HS-5 (cell line): ENCODE measurements at places on chromosomes 2 and 18.

DNA sequence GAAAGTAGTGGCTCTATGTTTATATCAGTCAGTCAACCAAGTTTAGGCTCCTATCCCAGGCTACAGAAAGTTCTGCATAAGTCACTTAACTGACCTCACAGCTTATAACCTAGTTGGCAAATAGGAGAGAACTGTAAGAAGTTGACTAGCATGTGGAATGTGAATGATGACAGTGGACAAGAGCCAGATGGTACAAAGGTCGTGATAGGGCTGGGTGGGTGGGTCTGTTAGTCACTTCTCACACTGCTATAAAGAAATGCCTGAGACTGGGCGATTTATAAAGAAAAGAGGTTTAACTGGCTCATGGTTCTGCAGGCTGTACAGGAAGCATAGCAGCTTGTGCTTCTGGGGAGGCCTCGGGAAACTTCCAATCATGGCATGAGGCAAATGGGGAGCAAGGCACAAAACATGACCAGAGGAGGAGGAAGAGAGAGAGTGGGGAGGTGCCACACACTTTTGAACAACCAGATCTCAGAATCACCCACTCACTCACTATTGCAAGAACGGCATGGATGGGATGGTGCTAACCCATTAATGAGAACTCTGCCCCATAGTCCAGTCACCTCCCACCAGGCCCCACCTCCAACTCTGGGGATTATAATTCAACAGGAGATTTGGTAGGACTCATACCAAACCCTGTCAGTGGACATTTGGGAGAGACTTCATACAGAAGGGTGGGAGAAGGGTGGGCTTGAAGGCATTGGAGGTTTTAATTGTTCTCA lies 68.8 kb downstream of the LTBP1 start:
- peak; percentile 23 for DNase-seq

DNA sequence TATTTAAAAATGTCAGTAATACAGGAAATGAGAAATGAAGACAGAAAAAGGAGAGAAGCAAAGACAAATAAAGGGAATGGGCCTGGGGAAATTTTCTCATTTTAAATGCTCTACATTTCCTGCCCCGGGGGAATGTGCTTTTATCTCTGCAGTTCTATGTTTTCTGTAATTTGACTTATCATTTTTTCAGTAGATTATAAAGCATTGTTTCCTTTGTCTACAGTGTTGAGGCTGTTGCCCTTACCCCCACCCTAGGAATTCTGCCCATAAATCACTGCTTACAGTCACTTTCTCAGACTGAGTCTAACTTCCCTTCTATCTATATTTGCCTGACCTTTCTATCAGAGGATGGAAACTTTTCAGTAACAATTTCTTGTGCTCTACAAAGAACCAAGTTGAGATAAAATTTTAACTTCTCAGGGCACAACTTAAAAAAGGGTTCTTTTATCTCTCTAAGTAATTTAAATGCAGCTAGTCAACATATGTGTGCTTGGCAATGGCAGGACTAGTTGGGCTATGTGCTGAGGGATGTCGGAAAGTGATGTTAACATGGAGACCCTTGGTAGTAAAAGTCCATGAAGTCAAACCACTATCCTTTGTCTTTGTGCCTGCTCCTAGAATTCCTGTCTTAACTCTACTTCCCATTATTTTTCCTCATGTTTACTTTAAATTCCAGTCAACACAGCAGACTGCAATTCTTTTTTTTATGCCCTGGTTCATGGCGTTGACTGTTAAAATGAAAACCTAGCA lies 146.5 kb upstream of the MMADHC start:
- DNase-seq: no peak

- DNase-seq: no peak
Observed at GRCh38 chr2:16244966-16245320, 304.6 kb downstream of the MYCN start.

DNA sequence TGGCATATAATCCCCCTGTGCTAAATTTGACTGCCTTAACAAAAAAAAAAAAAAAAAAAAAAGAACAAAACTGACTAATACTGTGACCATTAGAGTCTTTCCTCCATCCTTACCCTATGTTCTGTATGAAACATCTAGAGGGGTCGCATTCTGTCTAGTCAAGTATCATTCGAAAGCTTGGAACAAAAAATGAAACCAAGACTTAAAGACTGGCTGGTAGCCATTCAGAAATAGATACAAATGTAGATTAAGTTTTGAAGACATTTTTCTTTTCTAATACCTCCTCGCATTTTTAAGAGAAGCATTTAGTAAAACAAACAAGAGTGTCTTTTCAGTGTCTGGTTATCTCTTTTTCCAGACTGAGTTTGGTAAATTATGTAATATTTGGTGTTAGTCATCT lies 66.7 kb downstream of the SPATS2L start:
- DNase-seq: no peak

DNA sequence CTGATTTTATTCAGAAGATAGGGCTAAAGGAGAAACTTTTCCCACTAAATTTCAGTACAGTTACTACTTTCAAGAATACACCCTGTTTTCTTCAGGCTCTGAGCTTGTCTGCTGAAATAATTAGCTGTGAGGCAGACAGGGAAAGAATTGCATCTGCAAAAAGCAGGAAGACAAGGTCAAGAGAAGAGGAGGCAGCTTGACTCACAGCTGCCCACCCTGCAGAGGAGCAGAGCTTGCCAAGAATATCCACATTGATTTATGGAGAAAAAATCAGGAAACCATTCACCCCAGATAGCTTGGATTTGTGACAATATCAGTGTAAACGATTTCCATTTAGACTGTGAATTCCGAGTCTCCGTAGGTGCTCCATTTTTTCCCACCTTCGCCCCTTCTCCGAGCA lies 49.0 kb downstream of the ACTR2 start:
- DNase-seq: no peak

- no peak for DNase-seq
Observed at GRCh38 chr18:55918444-55918843, 330.5 kb upstream of the TCF4 start.

- DNase-seq: no peak
Observed at GRCh38 chr2:102284611-102285010, 26.8 kb upstream of the IL1RL1 start.

- no peak for DNase-seq
Observed at GRCh38 chr2:10526281-10527000, 78.3 kb upstream of the ODC1 start.

DNA sequence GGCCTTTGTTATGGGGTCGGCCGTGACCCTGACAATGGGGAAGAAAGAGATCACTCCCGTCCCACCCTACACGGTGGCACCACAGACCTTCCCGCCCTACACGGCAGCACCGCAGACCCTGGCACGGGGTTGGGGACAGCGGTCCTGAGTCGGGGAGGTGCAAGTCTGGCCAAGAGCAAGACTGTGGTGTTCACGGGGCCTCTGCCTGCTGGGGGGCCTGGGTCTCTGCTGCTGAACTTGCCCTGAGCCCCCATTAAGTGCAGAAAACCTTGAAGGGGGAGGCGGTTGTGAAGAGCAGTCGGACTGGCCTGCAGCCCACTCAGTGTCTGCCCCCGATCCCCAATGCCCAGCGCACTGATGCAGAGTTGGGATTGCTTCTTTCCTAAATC lies 75.9 kb downstream of the SLC66A2 start:
- no peak for DNase-seq

DNA sequence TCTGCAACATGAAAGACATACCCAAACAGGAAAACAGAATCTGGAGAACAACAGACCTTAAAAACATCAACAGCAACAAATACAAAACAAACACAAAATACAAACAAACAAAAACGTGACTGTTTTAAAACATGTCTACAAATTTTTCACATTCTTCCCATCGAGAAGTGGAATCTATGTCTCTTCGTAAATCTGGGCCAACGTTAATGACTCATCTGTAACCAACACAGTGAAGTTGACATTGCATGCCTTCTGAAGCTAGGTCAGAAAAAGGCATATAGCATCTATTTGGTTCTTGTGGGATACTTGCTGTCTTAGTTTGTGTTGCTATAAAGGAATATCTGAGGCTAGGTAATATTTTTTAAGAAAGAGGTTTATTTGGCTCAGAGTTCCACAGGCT lies 269.0 kb upstream of the FBXO11 start:
- no peak for DNase-seq

DNA sequence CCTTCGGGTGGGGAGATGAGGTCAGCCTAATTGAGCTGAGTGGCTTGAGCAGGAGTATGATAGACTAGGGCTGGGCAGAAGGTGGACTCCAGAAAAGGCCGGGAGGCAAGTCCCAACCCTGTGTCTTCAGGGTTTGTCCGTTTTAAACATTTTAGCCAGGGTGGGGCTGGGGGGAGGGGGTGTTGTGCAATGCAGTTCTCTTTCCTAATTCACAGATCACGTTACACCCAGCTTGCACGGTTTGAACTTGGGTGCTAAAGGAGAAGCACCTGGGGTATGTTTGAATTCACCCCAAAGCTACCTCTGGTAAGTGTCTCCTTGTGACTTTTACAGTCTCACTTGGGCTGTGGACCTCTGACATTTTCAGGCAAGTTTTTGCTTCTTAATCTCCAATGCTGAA lies 233.3 kb downstream of the AGAP1 start:
- no peak for DNase-seq

GRCh38 chr2:19312949-19313348 lies 45.5 kb downstream of the OSR1 start:
- DNase-seq: peak; percentile 6

DNA sequence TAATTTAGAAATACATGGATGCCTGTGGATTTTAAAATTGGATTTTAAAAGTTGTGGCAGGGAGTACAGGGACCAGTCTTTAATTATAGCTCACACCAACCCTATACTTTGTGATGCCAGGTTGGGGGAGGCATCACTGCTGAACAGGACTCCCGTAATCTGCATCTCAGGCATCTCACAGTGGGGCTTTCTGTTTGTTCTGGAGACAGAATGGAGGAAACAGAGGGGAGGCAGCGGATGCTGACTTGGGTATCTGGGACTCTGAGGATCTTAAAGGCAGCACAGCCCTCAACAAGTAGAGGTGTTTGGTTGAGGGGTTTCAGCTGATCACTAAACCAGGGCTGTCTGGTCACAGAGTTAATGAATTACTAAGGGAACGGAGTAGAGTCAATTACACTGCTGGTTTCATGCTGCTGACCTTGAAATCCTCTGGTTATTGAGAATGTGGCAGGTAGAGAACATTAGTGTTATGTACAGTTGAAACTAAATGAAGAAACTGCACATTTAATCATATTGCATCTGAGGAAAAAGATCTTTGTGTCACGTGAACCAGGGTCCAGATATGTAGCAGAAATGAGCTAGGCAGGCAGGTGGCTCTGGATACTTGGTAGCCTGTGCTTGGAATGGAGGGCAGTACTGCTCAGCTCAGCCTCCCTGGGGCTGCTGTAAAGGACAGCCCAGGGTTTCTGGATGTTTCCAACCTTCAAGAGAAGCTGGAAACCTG lies 40.3 kb downstream of the FHOD3 start:
- DNase-seq: no peak

GRCh38 chr2:46462936-46463335 lies 16.4 kb upstream of the TMEM247 start:
- DNase-seq: no peak

DNA sequence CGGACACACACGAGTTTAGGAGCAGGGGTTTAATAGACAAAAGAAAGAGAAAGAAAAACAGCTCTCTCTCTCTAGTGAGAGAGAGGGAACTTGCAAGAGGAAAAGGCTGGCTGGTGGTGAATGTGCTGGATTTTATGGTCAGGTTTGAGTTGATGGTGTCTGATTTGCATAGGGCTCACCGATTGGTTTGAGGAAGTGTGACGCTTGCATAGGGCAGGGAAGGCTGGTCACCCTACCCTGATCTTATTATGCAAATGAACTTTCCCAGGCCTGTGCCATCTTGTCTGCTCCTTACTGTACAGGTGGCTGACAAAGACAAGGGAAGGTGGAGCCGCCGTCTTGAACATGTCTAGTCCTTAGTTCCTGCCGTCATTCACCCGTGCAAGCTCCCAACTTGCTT lies 408.9 kb downstream of the RIT2 start:
- DNase-seq: no peak

DNA sequence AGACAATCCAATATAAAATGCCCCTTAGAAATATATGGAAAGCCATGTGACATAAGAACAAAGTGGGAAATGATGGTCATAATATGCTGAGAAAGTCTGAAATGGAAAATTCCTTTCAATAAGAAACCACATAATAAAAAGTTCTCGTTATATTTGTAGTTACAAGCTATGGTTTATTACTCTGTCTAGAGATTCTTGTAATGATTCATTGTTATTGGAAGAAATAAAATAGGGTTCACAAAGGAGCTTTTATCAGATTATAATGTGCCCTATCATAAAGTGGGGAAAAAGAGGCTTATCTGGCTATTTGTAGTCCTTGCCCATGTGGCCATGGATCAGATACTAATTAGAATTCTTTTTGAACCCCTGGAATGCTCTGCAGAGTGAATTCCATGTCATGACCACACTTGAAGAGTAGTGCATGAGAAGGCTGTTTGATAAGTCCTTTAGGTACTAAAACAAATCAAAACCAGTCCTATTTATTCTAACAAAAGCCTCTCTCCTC lies 420.7 kb upstream of the NRP2 start:
- DNase-seq: no peak

DNA sequence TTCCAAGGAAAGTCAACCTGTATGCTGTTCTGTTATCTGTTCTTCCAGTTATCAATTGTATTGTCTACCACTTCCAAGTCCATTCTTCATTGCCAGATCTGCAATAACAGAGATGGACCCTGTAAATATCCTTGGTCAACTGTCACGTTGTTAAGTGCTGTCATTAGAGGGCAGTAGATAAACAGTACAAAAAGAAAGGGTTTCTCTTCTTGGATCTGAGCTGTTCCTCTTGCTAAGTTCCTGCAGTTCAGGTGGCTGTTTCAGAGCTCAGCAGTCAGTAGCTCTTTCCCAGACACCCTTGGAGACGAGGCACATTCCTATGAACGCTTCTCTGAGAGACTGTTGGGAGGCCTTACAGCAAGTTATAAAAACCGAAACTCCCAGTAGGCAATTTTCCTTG lies 957.1 kb upstream of the CHAC2 start:
- DNase-seq: peak; percentile 30

- DNase-seq: no peak
Observed at GRCh38 chr2:20242727-20243377, 17.9 kb upstream of the SDC1 start.

- DNase-seq: no peak
Observed at GRCh38 chr2:45765728-45766254, 114.3 kb downstream of the PRKCE start.

DNA sequence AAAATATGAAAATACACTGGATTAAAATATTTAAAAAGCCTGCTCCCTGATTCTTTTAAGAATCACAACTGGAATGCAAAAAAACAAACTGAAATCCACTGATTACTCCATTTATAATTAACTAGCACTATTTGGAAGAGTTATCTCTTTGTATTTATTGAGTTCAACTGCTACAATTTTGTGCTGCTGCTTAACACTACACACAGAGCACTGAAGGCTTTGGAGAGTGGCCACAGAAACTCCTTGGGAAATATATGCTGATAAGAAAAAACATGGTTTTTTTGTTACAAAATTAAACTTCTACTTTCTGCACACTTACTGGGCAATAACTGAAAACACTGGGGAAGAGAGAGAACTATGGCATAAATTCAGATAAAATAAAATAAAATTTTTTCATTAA lies 19.8 kb upstream of the BZW1 start:
- DNase-seq: no peak

GRCh38 chr2:217491271-217491670 lies 511.5 kb downstream of the TNS1 start:
- no peak for DNase-seq
